ENCODE measurements at places on chromosomes 13 and 19. TPM values are rescaled to one million over a fixed set of nuclear protein-coding genes. Genes with fewer than 3 reads are reported as not detected.
A peak's percentile ranks its signal among the peaks of the same experiment; 100 is the strongest.

GRCh38 chr13:93750676-93751075, 524.1 kb downstream of the GPC6 start:
- no peak for DNase-seq

DNA sequence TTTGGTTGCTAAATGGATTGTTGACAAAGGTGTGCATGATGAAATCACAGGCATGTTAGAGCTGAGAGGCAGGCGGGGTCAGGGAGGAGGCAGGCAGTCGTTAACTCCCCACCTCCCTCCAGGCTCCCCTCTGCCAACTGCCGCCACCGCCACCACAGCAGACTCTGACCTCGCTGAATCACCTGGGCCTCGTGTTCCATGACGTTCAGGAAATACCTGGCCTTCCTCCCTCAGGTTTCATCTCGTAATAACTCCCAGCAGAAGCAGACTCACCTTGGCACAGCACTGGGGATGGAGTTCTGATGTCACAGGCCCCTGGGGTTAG, 198.5 kb downstream of the KATNAL1 start:
- DNase-seq, result peak; percentile 77

GRCh38 chr13:29849731-29850212, 645 bp downstream of the UBL3 start:
- DNase-seq, result peak; percentile 85

DNA sequence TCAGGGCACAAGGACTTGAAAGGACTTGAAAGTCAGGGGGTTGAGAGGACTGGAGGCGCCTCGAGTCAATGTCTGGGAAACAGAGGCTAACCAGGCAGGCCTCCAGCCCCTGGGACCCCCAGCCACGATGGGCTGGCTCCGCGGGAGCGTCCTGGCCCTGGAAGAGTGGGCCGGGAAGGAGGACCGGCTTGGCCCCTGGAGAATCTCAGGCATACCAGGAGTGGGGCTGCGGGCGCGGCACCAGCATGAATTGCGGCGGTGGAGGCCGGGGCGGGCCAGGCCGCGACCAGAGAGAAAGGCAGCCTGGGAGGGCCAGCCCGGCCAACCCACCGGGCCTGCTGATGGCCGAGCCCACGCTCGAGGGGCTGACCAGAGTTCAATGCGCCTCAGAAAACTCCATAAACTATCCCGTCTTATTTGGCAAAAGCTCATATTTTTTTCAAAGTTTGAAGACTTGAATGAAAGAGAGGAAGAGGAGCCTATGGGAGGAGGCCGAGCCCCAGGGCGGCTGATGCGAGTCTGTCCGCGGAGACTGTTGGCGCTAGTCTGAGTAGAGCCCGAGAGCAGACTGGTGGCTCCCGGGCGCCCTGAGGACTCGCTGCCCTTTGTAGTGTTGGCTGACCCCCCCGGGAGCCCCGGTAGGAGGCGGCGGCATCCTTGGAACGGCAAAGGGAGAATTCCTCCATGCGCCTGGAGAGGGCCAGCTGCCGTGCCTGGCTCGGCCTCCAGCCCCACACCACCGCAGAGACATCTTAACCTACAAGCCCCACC, 68.0 kb downstream of the MLLT1 start:
- DNase-seq, result no peak

- no peak for DNase-seq
Observed at GRCh38 chr19:31610018-31610417, 260.8 kb upstream of the TSHZ3 start.

DNA sequence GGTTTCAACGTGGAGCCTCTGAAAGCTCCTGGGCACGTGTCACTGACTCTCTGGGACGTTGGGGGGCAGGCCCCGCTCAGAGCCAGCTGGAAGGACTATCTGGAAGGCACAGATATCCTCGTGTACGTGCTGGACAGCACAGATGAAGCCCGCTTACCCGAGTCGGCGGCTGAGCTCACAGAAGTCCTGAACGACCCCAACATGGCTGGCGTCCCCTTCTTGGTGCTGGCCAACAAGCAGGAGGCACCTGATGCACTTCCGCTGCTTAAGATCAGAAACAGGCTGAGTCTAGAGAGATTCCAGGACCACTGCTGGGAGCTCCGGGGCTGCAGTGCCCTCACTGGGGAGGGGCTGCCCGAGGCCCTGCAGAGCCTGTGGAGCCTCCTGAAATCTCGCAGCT, 2.3 kb downstream of the ARL11 start:
- DNase-seq, result no peak

- no peak for DNase-seq
Observed at GRCh38 chr13:102643656-102644055, 46.9 kb downstream of the TPP2 start.

- no peak for DNase-seq
Observed at GRCh38 chr13:113851480-113851803, 12.4 kb downstream of the GAS6 start.

DNA sequence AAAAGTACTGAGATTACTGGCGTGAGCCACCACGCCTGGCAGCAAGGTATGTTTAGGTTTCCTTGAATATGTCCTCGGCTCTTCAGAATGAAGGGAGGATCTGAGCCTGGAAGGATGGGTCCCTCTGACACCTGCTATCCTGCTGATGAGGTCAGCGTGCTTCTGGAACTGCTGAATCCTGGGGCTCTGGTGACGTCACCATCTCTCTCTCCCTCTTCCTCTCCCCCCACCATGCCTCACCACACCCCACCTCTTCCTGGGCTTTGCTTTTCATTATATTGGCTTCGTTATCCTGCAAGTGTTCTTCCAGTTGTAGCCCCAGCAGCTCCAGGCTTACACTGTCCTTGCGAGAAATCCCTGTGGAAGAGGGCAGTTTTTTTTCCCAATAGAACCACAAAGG, 49.8 kb downstream of the CCNE1 start:
- DNase-seq, result no peak

DNA sequence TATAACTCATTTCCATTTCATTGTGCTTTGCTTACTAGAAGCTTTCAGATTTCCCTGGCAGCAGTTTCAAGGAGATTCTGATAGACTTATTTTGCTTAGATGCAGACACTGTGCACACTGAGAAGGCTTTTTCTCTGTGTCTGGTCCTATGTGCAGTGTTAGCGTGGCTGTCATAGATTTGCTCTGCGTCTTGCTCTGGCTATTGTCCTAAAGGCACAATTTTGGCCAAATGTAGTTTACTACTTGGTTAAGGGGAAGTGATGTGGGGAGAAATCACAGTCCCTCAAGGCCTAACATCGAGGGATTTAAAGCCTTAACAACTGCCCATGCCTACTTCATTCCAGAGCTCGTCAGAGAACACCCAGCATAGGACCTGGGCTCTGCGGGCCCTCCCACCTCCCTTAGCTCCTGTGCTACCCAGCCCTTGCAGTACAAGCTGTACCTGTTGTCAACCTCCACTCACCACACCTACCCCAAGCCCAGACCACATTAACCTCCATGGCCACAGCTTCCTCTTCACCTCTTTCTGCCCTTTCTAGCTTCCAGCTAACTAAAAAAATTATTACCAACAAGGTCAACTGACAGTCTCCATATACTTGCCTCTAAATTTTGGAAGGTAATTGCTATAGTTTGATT, 38.9 kb upstream of the KATNAL1 start:
- no peak for DNase-seq

DNA sequence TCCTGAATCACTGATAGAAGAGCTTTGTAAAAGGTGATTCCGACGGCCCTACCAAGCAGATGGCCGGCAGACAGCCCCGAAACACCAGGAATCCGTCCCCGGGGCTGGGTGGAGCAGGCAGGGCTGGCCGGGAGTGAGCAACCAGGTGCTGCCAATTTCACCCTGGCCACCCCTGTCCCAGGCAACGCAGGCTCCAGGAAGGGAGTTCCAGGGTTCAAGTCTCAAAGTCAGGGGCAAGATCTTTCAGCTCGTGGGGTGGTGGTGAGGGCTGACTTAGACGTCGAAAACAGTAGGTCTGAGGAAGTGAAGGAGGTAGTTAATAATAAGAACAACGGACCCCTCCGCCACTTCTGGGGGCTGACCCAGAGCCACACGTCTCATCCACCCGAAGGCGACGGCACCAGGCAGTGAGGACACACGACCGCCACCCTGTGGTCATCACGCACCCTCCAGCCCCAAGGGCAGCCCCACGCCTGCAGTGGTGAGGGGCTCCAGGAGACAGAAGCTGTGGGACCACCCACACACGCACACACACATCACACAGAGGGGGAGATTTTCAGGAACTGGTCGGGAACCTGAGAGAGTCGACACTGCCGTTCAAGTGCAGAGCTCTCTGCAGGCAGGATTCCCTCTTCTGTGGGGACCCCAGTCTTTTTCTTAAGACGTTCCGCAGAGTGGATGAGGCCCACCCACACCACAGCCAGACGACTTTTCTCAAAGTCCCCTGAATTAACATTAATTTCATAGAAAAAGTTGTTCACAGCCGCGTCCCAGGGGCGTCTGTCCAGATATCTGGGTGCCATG, 67.2 kb downstream of the SPACA7 start:
- peak; percentile 69 for DNase-seq

- no peak for DNase-seq
Observed at GRCh38 chr13:106489849-106490568, 45.5 kb downstream of the EFNB2 start.

The GJB6 gene
- not detected for polyA plus RNA-seq

The PTGER1 gene
- polyA plus RNA-seq, result 14.3 TPM

The PSPN gene
- polyA plus RNA-seq, result 1.9 TPM

The UNC13A gene
- polyA plus RNA-seq, result 0.06 TPM

The URAD gene
- polyA plus RNA-seq, result not detected

All from kidney (tissue), 22 donors.